WTC11 (cell line): ENCODE measurements at places on chromosomes 6 and 20. TPM values are rescaled to one million over a fixed set of nuclear protein-coding genes. Genes with fewer than 3 reads are reported as not detected.
A peak's percentile ranks its signal among the peaks of the same experiment; 100 is the strongest.

DNA sequence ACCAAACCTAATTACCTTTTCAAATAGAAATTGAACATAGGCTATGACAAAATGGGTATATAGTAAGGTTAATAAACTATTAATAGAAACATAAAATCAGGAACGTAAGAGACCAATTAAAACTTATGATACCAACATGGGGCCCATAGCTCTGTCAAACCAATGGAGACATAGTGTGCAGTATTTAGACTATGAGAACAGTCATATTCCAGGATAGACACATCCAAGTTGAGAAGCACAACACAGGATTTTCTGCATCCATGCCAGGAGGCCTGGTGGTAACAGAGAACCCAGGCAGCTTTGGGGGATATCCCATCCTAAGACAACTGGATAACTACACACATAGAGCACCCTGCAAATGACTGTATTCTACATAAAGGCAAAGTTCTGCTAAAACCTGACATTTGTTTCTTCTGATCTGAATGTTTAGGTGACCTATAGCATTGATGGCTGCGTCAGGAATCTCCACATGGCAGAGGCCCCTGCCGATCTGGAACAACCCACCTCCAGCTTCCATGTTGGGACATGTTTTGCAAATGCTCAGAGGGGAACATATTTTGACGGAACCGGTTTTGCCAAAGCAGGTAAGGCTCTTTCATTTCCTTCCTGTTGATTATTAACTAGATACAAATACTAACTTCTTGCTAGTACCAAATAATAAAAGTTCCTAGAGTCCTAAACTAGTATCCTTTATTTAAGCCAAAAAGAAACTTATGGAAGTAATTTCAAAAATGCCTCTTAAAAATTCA lies 202.7 kb downstream of the ARHGAP18 start:
- H3K36me3 ChIP-seq: no peaks in the 10 kb centered on the region
- H3K27me3 ChIP-seq: no peaks in the 10 kb centered on the region
- DNase-seq: no peak
- no peak overlapping the region for H3K4me3 ChIP-seq
- peaks cover 12% of the 10 kb centered on the region for H3K4me1 ChIP-seq

DNA sequence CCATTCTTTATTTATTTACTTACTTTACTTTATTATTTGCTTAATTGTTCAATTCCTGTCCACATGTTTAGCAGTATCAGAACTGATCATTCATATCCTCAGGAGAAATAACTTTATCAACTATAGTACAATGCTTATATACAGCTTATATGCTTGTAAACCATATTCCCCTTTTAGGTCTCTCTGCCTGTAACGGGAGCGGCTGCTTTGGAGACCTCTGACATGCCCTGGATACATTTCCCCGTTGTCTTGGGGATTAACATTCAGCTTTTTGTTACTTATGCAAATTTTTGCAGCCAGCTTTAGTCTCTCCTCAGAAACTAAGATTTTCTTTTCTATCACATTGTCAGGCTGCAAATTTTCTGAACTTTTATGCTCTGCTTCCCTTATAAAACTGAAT lies 17.6 kb upstream of the FUT9 start:
- H3K36me3 ChIP-seq: peaks cover 15% of the 10 kb centered on the region
- no peak overlapping the region for H3K4me3 ChIP-seq
- no peak overlapping the region for H3K27ac ChIP-seq
- H3K4me1 ChIP-seq: peaks cover 4% of the 10 kb centered on the region; the same call in 1 of the 2 replicates

The HFE gene
- 1.9 to 2.4 TPM (median 2.0 TPM) in 3 replicates for total RNA-seq

The RSPO4 gene
- 4.5 to 9.0 TPM (median 8.5 TPM) in 3 replicates for total RNA-seq

- H3K27ac ChIP-seq: no peak overlapping the region
- no peak overlapping the region for H3K4me3 ChIP-seq
- H3K36me3 ChIP-seq: no peaks in the 10 kb centered on the region
- H3K27me3 ChIP-seq: no peaks in the 10 kb centered on the region
- H3K4me1 ChIP-seq: peaks cover 19% of the 10 kb centered on the region
These were observed 116.5 kb upstream of the LAMP5 start for GRCh38 chr20:9397928-9398327.

GRCh38 chr6:125789576-125790357 lies 993 bp upstream of the NCOA7 start:
- H3K4me1 ChIP-seq: peaks cover 43% of the 10 kb centered on the region
- H3K36me3 ChIP-seq: no peaks in the 10 kb centered on the region
- peak overlapping the region; percentile 90 for H3K27ac ChIP-seq
- DNase-seq: peak; percentile 31
- peak overlapping the region; percentile 83 for H3K4me3 ChIP-seq

DNA sequence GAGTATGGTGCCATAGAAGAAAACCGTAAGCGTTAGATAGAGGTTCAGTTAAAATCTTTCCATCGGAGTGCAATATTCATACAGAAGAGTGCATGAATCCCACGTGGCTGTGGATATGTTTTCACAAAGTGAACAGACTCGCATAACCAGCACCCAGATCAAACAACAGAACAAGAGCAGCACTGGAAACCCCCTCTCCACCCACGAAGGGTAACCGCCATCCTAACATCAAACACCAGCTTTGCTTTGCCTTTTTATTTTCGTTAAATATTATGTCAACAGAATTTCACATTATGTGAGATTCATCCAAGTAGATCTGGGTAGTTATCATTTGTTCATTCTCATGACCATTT lies 4.7 kb downstream of the GTSF1L start:
- peaks cover 14% of the 10 kb centered on the region for H3K4me1 ChIP-seq
- no peaks in the 10 kb centered on the region for H3K27me3 ChIP-seq
- peaks cover 4% of the 10 kb centered on the region; the same call in 1 of the 2 replicates for H3K36me3 ChIP-seq
- no peak overlapping the region for H3K27ac ChIP-seq

DNA sequence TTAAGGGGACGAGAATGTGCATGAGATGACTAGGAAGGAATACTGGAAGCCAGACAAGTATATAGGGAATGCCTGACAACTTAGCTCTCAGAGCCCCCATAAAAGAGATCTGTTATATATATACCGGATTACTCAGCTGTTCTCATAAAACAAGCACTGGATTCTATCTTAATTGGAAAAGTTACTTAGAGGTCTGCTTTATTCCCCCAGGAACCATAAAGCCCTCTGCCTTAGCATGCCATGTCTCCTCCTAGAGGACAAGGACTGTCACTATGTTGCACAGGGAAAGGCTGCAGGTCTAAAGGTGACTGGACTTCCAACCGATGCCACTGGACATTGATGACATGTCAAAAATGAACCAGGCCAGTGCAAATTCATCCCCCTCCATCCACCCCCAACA lies 6.4 kb downstream of the EXOC2 start:
- H3K36me3 ChIP-seq: no peaks in the 10 kb centered on the region
- H3K4me1 ChIP-seq: peaks cover 45% of the 10 kb centered on the region
- no peaks in the 10 kb centered on the region for H3K27me3 ChIP-seq
- DNase-seq: no peak
- no peak overlapping the region for H3K27ac ChIP-seq

The SMOC2 gene
- 3.3 to 3.9 TPM (median 3.6 TPM) in 3 replicates for total RNA-seq

GRCh38 chr6:148611213-148611612 lies 135.6 kb upstream of the UST start:
- H3K27ac ChIP-seq: no peak overlapping the region
- no peaks in the 10 kb centered on the region for H3K27me3 ChIP-seq
- peaks cover 4% of the 10 kb centered on the region; the same call in 1 of the 2 replicates for H3K4me1 ChIP-seq
- H3K4me3 ChIP-seq: no peak overlapping the region

DNA sequence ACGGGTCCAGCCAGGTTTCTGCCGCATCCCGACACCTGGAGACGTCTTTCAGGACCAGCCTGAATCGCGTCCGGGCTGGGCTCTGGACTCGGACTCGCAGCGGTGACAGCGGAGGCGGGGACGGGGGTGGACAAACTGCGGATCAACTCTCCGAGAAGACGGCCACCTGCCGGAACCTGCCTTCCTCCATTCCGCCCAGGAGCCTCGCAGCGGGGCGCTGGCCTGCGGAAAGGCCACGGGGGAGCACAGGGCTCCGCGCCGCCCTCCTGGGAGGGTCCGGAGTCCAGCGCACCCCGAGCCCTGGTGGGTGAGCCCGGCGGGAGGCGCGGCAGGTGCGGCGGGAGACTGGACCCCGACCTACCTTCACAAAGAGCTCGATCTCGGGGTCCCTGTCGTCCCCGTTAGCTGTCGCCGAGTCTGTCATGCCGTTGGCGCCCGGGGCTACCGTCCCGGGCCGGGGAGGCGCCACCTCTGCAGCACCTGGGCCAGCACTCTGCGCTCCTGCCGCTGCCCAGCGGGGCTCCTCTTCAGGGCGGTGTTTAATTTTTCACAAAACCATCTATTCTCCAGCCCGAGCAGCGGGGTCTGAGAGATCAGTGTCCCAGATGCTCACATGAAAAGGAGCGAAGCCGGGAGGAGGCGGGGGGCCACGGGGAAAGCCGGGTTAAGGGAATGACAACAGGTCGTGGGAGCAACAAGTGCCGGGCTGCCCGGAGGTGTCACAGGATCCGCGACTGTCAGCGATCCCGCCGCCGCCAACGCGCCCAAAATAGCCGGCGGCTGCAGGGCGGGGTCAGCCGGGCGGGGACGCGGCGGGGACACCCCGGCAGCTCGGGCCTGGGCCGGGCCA lies at the start of gene CLIC5:
Gene CLIC5 (minus strand): TSS at position 742 of the 850 bp plus-strand sequence. CDS start 318 bp downstream, at position 424.
- H3K4me3 ChIP-seq: peak within 1 kb of the TSS; percentile 73
- no peak within 1 kb of the TSS for H3K27ac ChIP-seq
- DNase-seq: peak; percentile 43
- peaks cover 6% of the 10 kb centered on the region for H3K36me3 ChIP-seq
- H3K27me3 ChIP-seq: peaks cover 38% of the 10 kb centered on the region
- H3K4me1 ChIP-seq: peaks cover 34% of the 10 kb centered on the region

DNA sequence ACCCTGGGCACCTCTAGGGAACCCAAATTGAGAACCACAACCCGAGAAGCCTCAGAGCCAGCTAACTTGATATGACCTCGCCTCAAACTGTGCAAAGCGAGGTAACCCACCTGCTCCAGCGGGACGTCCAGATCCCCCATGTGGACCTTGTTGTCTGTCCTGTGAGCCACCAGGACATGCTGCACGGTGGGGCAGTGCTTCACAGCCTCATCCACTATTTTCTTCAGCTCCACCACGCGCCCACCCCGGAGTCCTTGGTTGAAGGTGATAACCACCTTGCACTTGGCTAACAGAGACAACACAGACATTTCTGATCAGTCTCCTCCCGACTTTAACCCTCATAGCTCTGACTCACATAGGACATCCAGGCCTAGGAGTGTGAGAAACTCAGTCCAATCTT lies 30.8 kb upstream of the APMAP start:
- H3K27ac ChIP-seq: no peak overlapping the region
- H3K4me1 ChIP-seq: peaks cover 11% of the 10 kb centered on the region
- H3K36me3 ChIP-seq: no peaks in the 10 kb centered on the region
- no peak for DNase-seq
- no peak overlapping the region for H3K4me3 ChIP-seq

DNA sequence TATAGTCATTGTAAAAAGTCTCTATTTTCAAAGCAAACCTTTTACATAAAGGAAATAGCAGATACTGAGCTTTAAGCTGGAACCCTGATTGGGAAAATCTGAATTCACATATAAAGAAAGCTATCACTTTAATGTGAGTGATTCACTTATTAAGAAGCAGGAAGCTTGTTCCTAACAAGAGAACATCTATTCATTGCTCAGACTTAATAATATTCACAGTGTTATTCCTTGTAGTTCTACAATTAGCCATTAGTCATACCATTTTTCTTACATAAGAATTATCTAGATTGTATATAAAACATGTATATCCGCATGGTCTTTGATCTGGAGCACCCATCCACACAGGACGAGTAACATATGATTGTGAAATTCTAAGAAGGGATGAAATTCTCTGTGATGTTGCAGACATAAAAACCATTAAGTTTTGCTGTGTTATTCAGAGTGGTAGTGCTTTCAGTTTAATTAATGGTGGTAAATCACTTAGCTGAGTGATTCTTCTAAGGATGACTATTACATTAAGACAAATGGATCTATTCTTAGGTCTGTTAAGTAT lies 71.1 kb upstream of the FOXQ1 start:
- no peak overlapping the region for H3K4me3 ChIP-seq

- H3K36me3 ChIP-seq: no peaks in the 10 kb centered on the region; the same call in none of the 2 replicates
- no peaks in the 10 kb centered on the region for H3K27me3 ChIP-seq
- no peak overlapping the region for H3K27ac ChIP-seq
- no peak overlapping the region for H3K4me3 ChIP-seq
- no peak for DNase-seq
These were observed 232.1 kb upstream of the TENT5A start for GRCh38 chr6:81984599-81984998.

GRCh38 chr20:32675223-32675975 lies 1.7 kb upstream of the C20orf203 start:
- H3K4me3 ChIP-seq: no peak overlapping the region
- H3K27ac ChIP-seq: peak overlapping the region; percentile 69; the same call in 1 of the 2 replicates
- no peaks in the 10 kb centered on the region for H3K36me3 ChIP-seq
- DNase-seq: no peak
- H3K27me3 ChIP-seq: no peaks in the 10 kb centered on the region

The SLC52A3 gene
- total RNA-seq: 6.9 to 7.7 TPM (median 7.3 TPM) in 3 replicates

The EPHA7 gene
- total RNA-seq: 7.4 to 9.6 TPM (median 7.9 TPM) in 3 replicates

DNA sequence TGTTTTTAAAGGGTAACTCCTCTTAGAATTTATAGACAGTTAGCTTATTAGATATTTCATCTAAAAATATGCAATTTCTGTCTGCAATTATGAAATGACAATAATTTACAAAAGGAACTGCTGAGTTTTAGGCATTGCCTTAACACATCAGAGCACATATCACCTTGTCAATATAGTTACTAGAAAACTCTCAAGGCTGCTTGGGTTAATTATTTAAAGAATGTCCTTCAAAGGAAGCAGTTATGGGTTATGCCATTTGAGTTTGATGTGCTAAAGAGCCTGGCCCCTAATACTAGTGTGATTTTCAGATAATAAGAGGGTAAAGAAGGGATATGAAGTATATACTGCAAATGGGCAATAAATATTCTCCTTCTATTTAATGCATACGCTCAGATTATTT lies 192.5 kb downstream of the EPHA7 start:
- H3K4me3 ChIP-seq: no peak overlapping the region
- no peak overlapping the region for H3K27ac ChIP-seq
- peaks cover 8% of the 10 kb centered on the region; the same call in 1 of the 2 replicates for H3K4me1 ChIP-seq
- DNase-seq: no peak

DNA sequence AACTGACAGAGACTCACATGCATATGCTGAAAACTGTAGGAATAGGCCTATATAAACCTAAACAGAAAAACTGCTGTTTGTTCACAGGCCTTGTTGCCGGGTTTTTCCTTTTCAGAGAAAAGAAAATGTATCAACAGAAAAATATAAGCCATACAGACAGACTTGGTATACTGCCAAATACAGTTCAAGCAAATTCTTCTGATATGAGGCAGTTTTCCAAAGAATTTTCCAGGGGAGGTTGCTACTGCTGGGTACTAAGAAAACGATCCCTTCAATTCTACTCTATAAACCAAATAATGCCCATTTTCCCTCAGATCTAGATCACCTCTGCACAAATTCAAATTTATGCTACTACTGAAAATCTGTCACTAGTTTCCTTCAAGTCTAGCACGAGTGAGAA lies 59.4 kb downstream of the ME1 start:
- H3K4me3 ChIP-seq: no peak overlapping the region
- H3K36me3 ChIP-seq: no peaks in the 10 kb centered on the region
- no peak overlapping the region for H3K27ac ChIP-seq
- DNase-seq: no peak
- no peaks in the 10 kb centered on the region for H3K4me1 ChIP-seq
- no peaks in the 10 kb centered on the region for H3K27me3 ChIP-seq
